ENCODE measurements at places on chromosomes 7 and 10. TPM values are rescaled to one million over a fixed set of nuclear protein-coding genes. Genes with fewer than 3 reads are reported as not detected.

DNA sequence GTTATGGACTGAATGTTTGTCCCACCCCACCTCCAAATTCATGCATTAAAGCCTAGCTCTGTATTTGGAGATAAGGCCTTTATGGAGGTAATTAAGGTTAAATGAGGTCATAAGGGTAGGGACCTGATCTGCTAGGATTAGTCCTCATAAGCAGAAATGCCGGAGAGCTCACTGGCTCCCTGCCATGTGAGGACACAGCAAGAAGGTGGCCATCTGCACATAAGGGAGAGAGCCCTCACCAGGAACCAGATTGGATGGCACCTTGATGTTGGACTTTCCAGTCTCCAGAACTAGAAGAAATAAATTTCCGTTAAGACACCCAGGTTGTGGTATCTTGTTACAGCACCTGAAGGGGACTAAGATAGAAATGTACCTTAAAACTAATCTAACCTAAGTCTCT, 816.1 kb upstream of the C7orf33 start:
- no peak for DNase-seq

GRCh38 chr10:6476989-6477388, 103.1 kb downstream of the PRKCQ start:
- DNase-seq: no peak

GRCh38 chr7:13407911-13408310, 581.6 kb downstream of the ETV1 start:
- DNase-seq: no peak

GRCh38 chr10:77770081-77770867, 132.7 kb upstream of the KCNMA1 start:
- DNase-seq: no peak

DNA sequence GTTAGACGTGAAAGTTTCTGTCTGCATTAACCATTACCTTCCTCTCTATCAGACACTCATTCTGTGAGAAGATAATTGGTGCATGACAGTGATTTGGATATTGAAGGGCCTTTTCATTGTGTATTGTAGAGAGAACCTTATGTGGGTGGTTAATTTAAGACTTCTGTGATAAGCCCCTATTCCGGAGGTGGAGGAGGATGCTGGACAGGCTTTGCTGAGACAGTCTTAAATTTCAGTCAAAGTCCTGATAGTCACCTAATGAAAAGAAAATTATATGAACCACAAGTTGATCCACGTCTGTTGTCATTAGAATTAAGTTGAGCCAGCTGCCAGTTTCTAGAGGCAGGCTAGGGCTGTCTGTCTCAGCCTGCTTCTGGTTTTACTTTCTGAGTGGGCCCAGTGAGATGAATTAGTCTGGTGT, 62.9 kb downstream of the CELF2 start:
- DNase-seq: no peak

GRCh38 chr10:67662415-67662814, 33.6 kb downstream of the CTNNA3 start:
- no peak for DNase-seq

- no peak for DNase-seq
These were observed 1.5 kb downstream of the SFRP5 start for GRCh38 chr10:97770255-97770654.

GRCh38 chr10:11783558-11783865, 39.6 kb upstream of the PROSER2 start:
- DNase-seq: no peak

DNA sequence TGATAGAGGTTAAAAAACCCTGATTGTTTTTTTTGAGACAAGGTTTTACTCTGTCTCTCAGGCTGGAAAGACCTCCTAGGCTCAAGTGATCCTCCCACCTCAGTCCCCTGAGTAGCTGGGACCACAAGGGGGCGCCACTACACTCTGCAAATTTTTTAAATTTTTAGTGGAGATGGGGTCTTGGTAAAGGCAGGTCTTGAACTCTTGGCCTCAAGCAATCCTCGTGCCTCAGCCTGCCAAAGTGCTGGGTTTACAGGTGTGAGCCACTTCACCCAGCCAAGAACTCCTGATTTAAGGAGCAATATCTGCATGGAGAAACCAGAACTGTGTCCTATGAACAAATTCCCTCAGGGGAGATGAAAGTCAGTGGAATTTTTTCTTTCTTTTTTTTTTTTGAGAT, 7.3 kb upstream of the KLHDC10 start:
- no peak for DNase-seq

- no peak for DNase-seq
These were observed 75.8 kb downstream of the DNAJB6 start for GRCh38 chr7:157412491-157413180.

DNA sequence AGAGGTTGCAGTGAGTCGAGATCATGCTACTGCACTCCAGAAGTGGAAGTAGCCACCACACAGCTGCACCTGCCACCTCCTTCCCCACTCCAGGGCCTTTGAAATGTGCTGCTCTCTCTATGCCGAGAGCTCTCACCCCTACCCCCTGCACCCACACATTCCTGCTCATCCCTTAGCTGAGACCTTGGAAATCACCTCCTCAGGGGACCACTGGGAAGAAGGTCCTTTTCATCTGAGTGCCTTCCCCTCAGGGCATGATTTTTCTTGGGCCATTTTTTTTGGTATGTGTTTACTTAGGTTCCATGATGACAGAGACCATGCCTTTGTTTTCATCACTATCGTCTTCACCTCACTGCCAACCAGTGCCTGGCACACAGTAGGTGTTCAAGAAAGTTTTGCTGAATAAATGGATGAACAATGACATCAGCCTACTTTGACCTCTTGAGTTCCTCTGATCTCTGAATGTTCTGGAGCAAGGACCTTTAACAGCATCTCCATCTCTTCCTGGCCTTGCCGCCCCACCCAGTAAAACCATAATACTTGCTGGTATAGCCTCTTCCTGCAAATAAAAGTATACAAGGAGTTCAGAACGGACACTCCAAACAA, 166.6 kb upstream of the KLF14 start:
- no peak for DNase-seq

GRCh38 chr10:94146746-94147145, 153.0 kb downstream of the PLCE1 start:
- DNase-seq: no peak

DNA sequence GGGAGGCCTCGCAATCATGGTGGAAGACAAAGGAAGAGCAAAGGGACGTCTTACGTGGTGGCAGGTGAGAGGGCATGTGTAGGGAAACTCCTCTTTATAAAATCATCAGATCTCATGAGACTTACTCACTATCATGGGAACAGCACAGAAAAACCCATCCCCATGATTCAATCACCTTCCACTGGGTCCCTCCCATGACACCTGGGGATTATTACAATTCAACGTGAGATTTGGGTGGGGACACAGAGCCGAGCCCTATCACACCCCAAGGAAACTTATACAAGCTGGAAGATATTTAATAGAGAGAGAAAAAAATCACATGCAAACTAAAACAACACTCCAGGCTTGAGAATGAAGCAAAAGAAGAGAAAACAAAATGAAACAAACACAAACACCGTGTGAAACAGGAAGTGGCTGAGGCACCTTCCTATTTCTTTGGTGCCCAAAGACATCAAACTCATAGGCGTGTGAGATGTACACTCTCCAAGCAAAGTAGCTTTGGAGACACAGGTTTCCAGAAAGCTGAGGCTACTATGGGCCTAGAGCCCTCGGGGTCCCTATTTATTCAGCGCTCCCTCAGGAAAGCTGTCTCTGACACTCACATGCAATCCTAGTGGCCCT, 97.2 kb downstream of the PRKCQ start:
- no peak for DNase-seq

GRCh38 chr7:90749262-90749661, 153.1 kb downstream of the CDK14 start:
- DNase-seq: no peak

DNA sequence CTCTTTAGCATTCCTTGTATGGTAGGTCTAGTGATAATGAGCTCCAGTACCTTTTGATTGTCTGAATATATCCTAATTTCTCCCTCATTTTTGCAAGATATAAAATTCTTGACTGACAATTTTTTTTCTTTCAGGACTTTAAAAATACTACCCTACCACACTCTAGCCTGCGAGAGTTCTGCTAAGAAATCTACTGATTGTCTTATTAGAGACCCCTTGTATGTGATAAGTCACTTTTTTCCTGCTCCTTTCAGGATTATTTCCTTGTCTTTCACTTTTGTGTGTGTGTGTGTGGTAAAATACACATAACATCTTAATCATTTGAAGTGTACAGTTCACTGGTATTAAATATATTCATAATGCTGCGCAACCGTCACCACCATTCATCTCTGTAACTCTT, 68.7 kb upstream of the PPP1R9A start:
- DNase-seq: no peak

GRCh38 chr10:65940816-65941662, 984.8 kb upstream of the LRRTM3 start:
- DNase-seq: no peak

GRCh38 chr10:120770496-120770895, 80.7 kb upstream of the WDR11 start:
- DNase-seq: no peak

LIPK gene
- total RNA-seq: not detected

SIRT1 gene
- total RNA-seq: 34.7 TPM

OPN1SW gene
- not detected for total RNA-seq

FAM25C gene
- not detected for total RNA-seq

PAX4 gene
- total RNA-seq: not detected

CDK14 gene
- 14.6 TPM for total RNA-seq
